ENCODE measurements at places on chromosomes 4 and X. TPM values are rescaled to one million over a fixed set of nuclear protein-coding genes. Genes with fewer than 3 reads are reported as not detected.
A peak's percentile ranks its signal among the peaks of the same experiment; 100 is the strongest.

DNA sequence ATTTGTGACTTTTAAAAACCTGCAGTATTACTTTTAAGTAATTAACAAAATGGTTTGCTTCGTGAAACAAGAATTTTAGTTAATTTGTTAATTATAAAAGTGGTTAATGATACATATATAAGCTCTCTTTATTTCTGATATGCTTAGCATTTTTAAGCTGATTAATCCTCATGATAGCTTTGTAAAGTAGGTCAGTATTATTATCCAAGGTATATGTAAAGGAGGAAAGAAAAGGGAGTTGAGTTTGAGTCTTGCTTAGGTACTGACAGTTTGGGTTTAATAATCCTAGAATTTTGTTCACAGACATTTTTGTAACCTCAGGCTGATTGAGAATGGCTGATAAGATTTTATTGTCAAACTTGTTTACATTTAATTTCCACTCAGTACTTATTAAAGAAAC, 21.8 kb downstream of the HERC3 start:
- no peaks in the 10 kb centered on the region for H3K36me3 ChIP-seq
- H3K4me3 ChIP-seq, result no peak overlapping the region
- no peak for DNase-seq
- H3K4me1 ChIP-seq, result peaks cover 7% of the 10 kb centered on the region

MCF2 gene
- 0.09 TPM for total RNA-seq

DNA sequence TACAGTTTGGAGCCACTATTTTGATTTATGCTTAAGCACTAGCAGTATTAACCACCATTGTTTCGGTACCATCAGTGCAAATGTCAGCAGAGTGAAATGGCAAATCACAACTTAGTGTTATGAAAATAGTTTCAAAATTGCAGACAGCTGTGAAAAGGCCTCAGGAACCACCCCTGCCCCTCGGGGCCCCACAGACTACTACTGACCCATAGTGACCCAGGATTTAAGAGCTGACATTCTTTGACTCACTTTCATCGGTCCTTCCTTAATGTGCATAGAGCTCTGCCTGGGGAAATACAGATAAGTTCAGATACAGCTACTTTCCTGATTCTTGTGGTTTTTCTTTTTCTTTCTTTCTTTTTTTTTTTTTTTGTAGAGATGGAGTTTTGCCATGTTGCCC, 3.3 kb upstream of the BBS7 start:
- no peak overlapping the region for H3K4me3 ChIP-seq
- H3K27me3 ChIP-seq, result peaks cover 65% of the 10 kb centered on the region
- no peaks in the 10 kb centered on the region for H3K36me3 ChIP-seq
- no peak overlapping the region for H3K27ac ChIP-seq

- H3K4me3 ChIP-seq, result no peak overlapping the region
- H3K36me3 ChIP-seq, result no peaks in the 10 kb centered on the region
- H3K4me1 ChIP-seq, result no peaks in the 10 kb centered on the region
- DNase-seq, result no peak
Observed at GRCh38 chrX:133563705-133564104, 148.4 kb upstream of the GPC4 start.

DNA sequence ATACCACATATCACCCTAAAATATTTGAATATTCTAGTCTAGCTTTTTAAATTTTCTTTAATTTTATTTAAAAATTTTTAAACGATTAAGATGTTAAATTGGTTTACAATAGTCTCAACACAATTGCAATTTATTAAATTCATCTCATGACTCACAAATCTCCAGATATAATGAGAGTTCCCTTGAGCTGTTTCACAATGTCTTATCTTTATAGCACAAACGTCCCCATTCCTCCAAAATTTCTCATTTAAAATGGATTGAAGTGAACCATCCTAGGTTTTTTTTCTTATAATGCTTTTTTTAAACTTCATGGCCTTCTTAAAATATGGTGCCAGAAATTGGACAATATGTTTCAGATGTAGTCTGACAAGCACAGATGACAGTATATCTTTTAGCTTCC, 204.4 kb downstream of the GABRB1 start:
- no peaks in the 10 kb centered on the region for H3K4me1 ChIP-seq
- H3K4me3 ChIP-seq, result no peak overlapping the region
- no peaks in the 10 kb centered on the region for H3K27me3 ChIP-seq
- H3K27ac ChIP-seq, result no peak overlapping the region
- no peak for DNase-seq

GRCh38 chr4:7657545-7658297, 223.0 kb upstream of the PSAPL1 start:
- no peak for DNase-seq
- H3K4me3 ChIP-seq, result no peak overlapping the region
- H3K27ac ChIP-seq, result no peak overlapping the region
- H3K27me3 ChIP-seq, result no peaks in the 10 kb centered on the region
- no peaks in the 10 kb centered on the region for H3K36me3 ChIP-seq

- H3K36me3 ChIP-seq, result no peaks in the 10 kb centered on the region
- H3K4me3 ChIP-seq, result no peak overlapping the region
- DNase-seq, result no peak
- no peak overlapping the region for H3K27ac ChIP-seq
- no peaks in the 10 kb centered on the region for H3K4me1 ChIP-seq
Observed at GRCh38 chrX:25544641-25545040, 528.9 kb upstream of the ARX start.

DNA sequence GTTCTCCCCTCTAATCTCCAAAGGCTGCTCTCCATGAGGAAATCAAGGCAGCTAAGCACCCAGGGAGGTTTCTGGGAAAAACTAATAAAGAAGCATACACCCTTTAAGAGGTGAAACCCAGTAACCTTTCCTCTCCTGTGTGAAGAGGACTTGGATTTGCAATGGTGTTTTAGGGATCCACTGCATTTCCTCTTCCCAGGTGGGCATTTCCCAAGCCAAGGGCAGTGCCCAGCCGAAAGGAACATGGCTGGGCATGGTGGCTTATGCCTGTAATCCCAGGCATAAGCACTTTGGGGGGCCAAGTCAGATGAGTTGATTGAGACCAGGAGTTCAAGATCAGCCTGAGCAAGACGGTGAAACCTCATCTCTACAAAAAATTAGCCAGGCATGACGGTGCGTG, 5.4 kb upstream of the ZNF185 start:
- DNase-seq, result no peak
- H3K4me3 ChIP-seq, result no peak overlapping the region
- peaks cover 9% of the 10 kb centered on the region for H3K4me1 ChIP-seq

VEGFD gene
- 0.46 TPM for total RNA-seq

DNA sequence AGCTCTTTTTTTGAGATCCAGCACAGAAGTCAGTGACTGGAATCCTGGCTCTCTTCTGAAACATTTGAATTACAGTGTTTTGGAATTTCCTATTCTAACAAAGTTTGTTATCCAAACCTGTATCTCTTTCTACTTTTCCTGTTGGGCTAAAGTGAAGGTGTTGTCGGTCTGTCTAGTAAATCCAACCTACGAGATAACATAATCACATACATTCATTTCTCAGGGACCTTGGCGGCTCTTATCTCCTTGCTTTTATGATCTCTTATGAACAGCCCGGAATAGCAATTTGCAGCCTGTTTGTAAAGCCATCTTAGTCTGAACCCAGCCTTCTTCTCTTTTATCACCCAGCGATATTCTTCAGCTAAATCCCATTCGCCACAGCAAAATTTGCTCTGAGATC, 14.5 kb downstream of the PPARGC1A start:
- peaks cover 5% of the 10 kb centered on the region for H3K4me1 ChIP-seq
- H3K4me3 ChIP-seq, result no peak overlapping the region
- no peaks in the 10 kb centered on the region for H3K27me3 ChIP-seq
- DNase-seq, result no peak

CLCN5 gene
- total RNA-seq, result 8.7 TPM

GRCh38 chr4:56468097-56468422, 643 bp downstream of the SRP72 start:
- peak overlapping the region; percentile 92 for H3K27ac ChIP-seq
- no peaks in the 10 kb centered on the region for H3K27me3 ChIP-seq
- H3K36me3 ChIP-seq, result peaks cover 20% of the 10 kb centered on the region
- H3K4me3 ChIP-seq, result peak overlapping the region; percentile 92
- peak; percentile 51 for DNase-seq

EXOC1L gene
- not detected for total RNA-seq

DNA sequence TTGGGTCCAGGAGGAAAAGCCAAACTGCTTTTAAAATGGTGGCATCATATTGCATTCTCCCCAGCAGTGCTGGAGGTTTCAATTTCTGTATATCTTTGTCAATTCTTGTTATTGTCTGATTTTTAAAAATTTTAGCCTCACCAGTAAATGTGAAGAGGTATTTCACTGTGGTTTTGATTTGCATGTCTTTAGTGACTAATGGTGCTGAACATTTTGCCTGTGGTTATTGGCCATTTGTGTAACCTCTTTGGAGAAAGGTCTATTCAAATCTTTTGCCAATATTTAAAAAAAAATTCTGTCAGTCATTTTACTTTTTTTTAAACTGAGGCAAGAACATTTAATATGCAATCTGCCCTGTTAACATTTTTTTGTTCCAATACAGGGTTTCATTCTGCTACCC, 322.1 kb downstream of the TLL1 start:
- H3K4me3 ChIP-seq, result no peak overlapping the region
- H3K4me1 ChIP-seq, result no peaks in the 10 kb centered on the region
- no peak for DNase-seq
- no peaks in the 10 kb centered on the region for H3K36me3 ChIP-seq
- no peaks in the 10 kb centered on the region for H3K27me3 ChIP-seq
- no peak overlapping the region for H3K27ac ChIP-seq

GRCh38 chr4:1795299-1796195, 2.5 kb downstream of the FGFR3 start:
- no peak overlapping the region for H3K27ac ChIP-seq
- no peak for DNase-seq
- peak overlapping the region; percentile 57 for H3K4me3 ChIP-seq
- peaks cover 19% of the 10 kb centered on the region for H3K4me1 ChIP-seq
- peaks cover 53% of the 10 kb centered on the region for H3K27me3 ChIP-seq

GRCh38 chr4:155548173-155548572, 118.5 kb upstream of the GUCY1A1 start:
- H3K36me3 ChIP-seq, result no peaks in the 10 kb centered on the region
- no peak overlapping the region for H3K4me3 ChIP-seq
- H3K27ac ChIP-seq, result no peak overlapping the region
- no peaks in the 10 kb centered on the region for H3K4me1 ChIP-seq
- H3K27me3 ChIP-seq, result no peaks in the 10 kb centered on the region

DNA sequence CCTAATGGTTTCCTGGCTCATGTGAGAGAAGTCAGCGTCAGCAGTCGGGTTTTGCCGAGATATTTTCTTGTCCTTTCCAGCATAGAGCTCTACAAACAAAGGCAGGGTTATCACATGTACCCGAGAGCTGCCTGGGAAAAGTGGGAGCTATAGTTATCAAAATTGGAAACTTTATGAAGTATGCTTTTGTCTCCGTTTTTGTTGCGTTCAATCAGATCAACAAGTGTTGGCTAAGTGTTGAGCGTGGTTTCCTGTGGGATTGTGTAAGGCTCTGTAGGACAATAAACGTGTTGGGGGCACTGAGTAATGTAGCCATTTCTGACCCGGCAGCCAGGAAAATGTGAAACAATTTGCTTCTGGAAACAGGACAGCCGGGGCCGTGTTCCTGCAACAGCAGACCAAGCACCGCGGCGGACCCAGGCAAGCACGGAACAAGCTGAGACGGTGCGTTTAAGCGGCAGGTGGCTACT, at the start of gene BMX:
Gene BMX (plus strand): TSS at position 311 of the 470 bp plus-strand sequence. CDS start 7,547 bp downstream, outside the sequence.
- no peaks in the 10 kb centered on the region for H3K4me1 ChIP-seq
- no peak within 1 kb of the TSS for H3K4me3 ChIP-seq
- H3K36me3 ChIP-seq, result no peaks in the 10 kb centered on the region
- no peaks in the 10 kb centered on the region for H3K27me3 ChIP-seq
- no peak within 1 kb of the TSS for H3K27ac ChIP-seq
- DNase-seq, result no peak

DNA sequence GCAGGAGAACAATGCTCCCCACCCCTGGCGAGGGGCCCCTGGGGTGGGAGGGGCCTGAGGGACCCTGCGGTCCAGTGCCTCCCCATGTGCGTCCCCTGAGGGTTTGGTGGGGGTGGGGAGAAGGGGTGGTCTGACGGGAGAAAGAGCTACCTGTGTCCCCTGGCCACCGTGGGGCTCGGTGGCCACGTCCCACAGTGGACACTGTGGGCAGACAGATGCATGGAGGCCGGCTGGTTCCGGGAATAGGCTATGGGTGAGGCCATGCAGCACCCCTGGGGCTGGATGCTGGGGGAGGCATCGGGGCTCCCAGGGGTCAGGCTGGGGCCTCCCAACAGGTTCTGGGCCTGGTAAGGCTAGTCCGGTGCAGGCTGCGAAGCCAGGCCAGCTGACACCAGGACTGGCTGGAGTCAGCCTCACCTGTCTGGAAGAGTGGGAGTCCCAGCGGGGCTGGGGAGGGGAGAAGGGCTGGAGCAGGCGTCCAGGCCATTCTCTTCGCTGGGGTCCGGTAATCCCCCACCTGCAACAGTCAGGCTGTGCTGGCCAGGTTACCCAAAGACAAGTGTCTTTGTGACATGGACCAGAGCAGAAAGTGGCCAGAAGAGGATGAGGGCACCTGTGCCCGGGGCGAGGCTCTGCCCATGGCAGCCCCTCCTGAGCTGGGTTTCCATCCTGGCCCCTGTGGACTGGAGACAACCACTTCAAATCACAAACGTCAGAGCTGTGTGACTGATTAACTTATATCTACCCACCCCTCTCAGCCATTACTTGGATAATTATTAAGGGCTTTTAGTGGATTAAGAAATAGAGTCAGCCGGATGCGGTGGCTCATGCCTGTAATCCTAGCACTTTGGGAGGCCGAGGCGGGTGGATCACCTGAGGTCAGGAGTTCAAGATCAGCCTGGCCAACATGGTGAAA, 1.4 kb upstream of the FAM53A start:
- no peak overlapping the region for H3K27ac ChIP-seq
- H3K4me3 ChIP-seq, result no peak overlapping the region
- peaks cover 21% of the 10 kb centered on the region for H3K27me3 ChIP-seq
- no peaks in the 10 kb centered on the region for H3K36me3 ChIP-seq
- no peak for DNase-seq

GC gene
- total RNA-seq, result not detected

SLC10A6 gene
- total RNA-seq, result not detected

GRCh38 chrX:135257469-135257868, 5.6 kb downstream of the ETDA start:
- H3K36me3 ChIP-seq, result no peaks in the 10 kb centered on the region
- no peak overlapping the region for H3K4me3 ChIP-seq
- no peaks in the 10 kb centered on the region for H3K27me3 ChIP-seq
- no peak overlapping the region for H3K27ac ChIP-seq
- DNase-seq, result no peak

RTL5 gene
- total RNA-seq, result 1.9 TPM

DNA sequence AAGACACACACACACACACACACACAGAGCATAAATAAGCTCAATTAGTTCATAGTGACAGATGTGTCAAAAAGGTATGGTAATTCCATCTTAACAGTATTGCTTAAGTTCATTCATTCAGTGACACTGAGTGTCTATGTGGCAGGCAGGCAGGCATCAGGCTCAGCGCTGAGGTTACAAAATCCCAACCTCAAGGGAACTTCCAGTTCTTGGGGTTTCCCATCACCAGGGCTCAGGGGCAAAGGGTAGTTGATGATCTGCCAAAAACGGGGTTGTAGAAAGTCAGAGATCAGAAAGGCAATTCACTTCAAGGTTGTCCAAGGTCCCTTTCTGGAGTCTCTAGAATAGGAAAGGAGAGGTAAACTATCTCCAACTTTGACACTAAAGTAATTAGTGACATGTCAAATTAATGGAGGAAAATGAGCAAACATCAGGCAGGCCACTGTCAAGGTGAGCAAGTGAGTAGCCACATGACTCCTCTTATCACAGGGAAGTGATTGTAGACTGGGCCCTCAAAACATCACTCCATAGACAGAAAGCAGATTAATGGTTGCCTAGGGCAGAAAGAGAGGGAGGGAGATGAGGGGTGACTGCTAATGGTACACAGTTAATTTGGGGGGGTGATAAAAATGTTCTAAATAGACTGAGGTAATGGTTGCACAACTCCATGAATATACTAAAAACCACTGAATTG, 41.8 kb downstream of the GPC4 start:
- no peaks in the 10 kb centered on the region for H3K36me3 ChIP-seq
- H3K27me3 ChIP-seq, result no peaks in the 10 kb centered on the region
- no peak for DNase-seq
- H3K4me3 ChIP-seq, result no peak overlapping the region

PLAC1 gene
- not detected for total RNA-seq

CD38 gene
- total RNA-seq, result 0.19 TPM
